ENCODE measurements at places on chromosomes 3 and 15.

- no peak for DNase-seq
These were observed 12.4 kb upstream of the CHRM5 start for GRCh38 chr15:33955945-33956344.

DNA sequence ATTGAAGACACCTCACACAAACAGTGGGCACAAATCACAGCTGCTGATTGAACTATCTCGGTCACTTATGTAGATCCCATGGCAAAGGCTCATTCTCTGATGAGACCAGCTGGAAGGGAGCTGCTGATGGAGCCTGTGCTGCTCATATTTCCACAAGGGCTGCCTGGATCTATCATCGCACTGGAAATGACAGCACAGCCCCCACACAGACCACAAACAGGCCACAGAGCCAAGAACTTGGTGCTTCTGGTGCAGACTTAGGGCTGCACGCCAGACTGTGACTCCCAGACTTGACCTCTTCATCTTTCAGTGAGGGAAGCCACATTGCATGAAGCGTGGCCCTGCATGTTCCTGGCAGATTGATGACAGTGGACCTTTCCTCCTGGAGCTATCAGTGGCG, 197.6 kb downstream of the MINAR1 start:
- no peak for DNase-seq

GRCh38 chr15:69194025-69194827, 33.8 kb downstream of the GLCE start:
- DNase-seq: no peak

DNA sequence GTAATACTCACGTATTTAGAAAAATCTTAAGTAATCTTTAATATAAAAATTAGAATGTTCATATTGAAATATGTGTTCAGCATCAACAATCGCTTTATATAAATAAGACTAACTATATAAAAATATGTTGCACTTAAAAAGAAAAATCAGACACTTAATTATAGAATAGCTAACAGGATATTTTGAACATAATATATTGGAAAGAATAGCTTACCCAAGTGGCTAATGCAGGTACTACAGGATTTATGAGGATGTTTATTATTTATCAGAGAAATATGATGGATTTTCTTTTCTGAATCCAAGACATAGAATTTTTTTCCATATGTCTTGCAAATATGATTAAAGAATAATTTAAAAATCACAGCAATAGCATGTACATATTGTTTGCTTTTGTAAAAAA, 567.9 kb upstream of the GBE1 start:
- no peak for DNase-seq

- DNase-seq: peak; percentile 14
These were observed 73.0 kb downstream of the OXNAD1 start for GRCh38 chr3:16337856-16338540.

DNA sequence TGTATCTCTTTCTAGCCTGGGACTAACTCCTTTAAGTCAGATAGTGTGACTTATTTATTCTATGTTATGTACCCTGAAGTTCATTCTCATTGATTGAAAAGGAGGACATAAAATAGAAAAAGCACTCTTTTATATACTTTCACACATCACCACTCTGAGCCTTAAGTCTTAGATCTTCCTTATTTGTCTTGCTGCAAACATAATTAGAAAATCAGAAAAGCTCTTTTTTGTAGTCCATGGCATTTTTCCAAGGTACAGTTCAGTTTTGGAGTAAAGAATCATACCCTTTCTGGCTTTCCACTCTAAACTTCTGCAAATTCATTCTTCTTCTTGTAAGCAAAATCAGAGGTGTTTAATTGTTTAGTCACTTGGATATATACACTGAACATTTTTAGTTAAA, 75.5 kb downstream of the AKAP13 start:
- DNase-seq: no peak

DNA sequence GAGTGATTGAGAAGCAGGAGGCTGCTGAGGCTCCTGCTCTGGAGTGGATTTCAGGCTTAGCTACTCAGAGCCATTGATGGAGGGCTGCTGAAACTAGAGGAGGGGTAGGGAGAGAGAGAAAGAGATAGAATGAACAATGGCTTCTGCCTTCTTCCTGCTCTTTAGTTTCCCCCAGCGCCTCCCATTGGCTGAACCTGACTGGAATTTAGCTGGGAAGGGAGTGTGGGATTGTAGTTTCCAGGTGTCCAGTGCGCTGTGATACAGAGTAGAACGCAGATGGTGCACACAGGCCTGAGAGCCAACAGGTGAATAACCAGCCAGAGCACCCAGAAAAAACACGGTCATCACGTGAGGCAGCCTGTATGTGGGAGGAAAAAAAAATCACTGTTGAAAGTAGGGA, 140.1 kb downstream of the IL20RB start:
- no peak for DNase-seq

GRCh38 chr3:69491975-69492374, 106.1 kb upstream of the FRMD4B start:
- DNase-seq: no peak

DNA sequence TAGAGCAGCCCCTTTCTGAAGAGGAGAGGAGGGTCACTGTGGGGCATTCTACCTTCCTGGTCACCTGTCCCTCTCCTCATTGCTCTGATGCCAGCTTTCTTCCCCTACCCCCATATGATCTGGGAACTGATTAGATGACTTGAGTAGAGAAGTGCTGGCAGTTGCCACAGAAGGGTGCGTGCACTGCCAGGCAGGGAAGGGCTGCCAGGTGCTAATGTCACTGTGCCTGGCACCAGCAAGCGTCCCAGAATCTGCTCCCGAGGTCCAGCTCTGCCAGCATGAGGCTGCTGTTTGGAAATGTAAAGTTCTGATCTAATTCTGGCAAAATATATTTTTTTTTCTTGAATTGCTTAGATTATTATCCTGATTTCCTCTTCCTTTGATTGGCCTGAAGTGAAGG, 52.8 kb downstream of the PPM1L start:
- DNase-seq: no peak

DNA sequence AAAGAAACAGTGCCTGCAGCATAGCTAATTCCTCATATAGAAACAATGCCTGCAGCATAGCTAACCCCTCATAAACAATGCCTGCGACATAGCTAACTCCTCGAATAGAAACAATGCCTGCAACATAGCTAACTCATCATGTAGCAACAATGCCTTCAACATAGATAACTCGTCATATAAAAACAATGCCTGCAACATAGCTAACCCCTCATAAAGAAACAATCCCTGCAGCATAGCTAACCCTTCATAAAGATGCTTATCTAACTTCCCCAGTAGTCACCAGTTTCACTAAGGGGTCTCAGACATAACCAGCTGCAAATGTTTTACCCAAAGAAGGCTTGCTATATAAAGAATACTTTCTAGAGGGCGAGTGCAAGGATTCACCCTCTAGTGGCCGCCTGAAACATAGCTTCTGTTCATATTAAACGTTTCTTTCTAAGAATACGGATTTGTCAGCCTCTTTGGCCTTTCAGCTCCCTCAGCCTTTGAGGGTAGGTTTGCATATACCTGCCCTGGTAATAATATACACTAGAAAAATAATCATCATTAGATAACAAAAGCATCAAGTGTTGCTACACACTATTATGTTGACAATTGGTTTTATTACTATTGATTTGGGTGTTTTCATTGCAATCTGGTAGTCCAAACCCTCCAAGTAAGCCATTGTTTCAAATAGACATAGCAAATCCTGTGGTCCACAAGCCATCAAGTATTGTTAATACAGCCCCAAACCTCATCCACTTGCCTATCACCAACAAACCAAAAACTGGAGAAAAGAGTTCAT, 44.4 kb upstream of the FAN1 start:
- DNase-seq: peak; percentile 3

DNA sequence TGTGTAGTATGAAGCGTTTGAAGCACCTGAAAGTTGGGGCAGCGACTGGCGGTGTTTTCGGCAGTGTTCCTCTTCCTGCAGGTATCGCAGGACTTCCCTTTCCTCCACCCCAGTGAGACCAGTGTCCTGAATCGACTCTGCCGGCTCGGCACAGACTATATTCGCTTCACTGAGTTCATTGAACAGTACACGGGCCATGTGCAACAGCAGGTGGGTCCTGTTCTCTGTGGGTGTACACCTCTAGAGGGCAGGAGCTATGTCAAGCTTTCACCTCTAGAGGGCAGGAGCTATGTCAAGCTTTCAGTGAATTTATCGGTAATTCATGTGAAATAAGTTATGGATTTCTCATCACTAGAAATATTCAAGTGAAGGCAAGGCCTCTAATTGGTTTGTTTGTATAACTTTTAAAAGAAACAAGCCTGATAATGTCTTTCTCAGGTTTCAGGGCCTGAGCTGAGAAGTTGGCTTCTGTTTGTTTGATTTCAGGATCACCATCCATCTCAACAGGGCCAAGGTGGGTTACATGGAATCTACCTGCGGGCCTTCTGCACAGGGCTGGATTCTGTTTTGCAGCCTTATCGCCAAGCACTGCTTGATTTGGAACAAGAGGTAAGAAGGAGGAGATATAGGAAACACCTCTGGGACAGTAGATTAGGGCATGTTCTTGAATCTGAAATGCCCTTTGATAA, 5.3 kb downstream of the TUBGCP4 start:
- DNase-seq: no peak

- DNase-seq: no peak
These were observed 485.0 kb upstream of the ATP11B start for GRCh38 chr3:182308328-182308727.

- DNase-seq: no peak
These were observed 93.2 kb downstream of the TP63 start for GRCh38 chr3:189724356-189724755.

- DNase-seq: no peak
These were observed 22.5 kb downstream of the CCR4 start for GRCh38 chr3:32973982-32974381.

GRCh38 chr15:76711351-76711827, 193.8 kb downstream of the SCAPER start:
- no peak for DNase-seq

GRCh38 chr3:87503900-87504498, 227.6 kb upstream of the POU1F1 start:
- DNase-seq: no peak

DNA sequence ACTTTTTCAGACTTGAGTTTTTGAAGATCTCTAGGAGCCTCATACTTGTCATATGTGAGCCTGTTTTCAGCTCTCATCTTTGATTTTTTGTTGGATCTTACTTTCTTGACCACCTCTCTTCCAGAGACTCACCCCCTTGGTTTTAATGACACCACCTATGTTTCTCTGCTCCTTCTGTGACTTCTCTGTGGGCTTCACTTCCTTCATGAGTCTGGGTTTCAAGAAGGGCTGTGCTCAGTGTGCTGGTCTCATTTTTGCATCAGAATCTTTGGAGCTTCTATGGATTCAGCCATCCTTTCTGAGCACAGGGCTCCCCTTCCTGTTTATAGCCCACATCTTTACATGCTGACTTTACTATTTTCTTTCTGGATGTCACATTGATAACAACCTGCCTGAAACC, 17.7 kb downstream of the PPM1L start:
- no peak for DNase-seq

- DNase-seq: no peak
These were observed 10.8 kb downstream of the RCN2 start for GRCh38 chr15:76942331-76942730.

- DNase-seq: no peak
These were observed 166.4 kb upstream of the KCNMB2 start for GRCh38 chr3:178369811-178370210.

- no peak for DNase-seq
These were observed 226.6 kb upstream of the TLE3 start for GRCh38 chr15:70324001-70324974.

GRCh38 chr3:160265088-160265487, 39.9 kb downstream of the C3orf80 start:
- no peak for DNase-seq

- no peak for DNase-seq
These were observed 11.7 kb upstream of the ZNF774 start for GRCh38 chr15:90340345-90340744.
